ENCODE measurements at places on chromosomes 3 and 15.

GRCh38 chr15:59557581-59557980 is 54.0 kb upstream of the GCNT3 start:
- no peak for DNase-seq

DNA sequence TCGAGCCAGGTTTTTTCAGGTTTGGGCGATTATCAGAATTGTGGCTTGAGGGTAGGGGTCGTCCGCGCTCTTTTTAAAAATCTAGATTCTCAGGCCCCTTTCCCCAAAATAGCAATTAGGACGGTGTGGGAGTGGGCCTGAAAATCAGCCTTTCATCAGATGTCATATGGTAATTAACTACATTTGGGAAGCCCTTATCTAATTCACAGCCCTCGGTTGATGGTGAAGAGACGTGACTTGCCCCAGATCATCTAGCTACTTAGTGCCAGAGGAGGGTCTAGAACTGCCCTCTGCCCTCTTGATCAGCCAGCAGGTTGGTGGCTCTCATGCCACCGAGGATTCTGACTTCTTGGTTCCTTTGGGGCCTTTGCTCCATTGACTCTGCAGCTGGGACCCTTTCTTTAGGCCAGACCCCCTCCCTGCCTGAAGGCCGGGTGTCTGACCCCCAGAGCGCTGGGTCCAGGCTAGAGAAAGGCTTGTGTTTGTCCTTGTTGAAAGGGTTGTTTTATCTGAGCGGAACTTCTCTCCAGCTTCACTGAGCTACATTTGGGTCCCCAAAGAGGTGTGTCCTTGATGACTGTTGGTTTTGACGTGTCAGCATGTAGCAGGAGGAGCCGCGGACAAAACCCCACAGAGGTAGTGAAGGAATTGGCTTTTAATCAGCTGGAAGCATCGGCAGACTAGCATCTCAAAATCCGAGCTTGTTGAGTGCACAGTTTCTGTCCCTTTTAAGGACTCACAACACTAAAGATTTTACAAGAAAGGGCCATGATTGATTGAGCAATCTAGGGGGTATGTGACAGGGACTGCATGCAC is 857 bp downstream of the AEN start:
- DNase-seq, result no peak

DNA sequence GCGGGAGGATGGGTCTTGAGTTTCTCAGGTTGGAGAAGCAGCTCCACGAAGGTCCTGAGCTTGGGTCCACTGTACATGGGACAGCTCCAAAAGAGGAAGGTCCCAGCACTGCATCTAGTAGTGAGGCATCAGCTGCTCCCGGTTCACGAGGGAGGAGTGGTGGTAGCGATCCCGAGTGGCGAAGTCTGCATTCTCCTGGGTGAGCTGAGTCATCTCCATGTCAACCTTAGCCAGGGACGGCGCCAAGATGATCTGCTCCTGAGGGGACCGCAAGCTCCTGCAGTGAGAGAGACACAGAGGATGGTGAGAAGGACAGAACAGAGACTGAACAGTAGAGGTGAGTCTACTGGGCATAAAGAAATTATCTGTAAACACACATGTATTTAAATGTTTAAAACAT is 28.0 kb upstream of the HEG1 start:
- DNase-seq, result no peak

DNA sequence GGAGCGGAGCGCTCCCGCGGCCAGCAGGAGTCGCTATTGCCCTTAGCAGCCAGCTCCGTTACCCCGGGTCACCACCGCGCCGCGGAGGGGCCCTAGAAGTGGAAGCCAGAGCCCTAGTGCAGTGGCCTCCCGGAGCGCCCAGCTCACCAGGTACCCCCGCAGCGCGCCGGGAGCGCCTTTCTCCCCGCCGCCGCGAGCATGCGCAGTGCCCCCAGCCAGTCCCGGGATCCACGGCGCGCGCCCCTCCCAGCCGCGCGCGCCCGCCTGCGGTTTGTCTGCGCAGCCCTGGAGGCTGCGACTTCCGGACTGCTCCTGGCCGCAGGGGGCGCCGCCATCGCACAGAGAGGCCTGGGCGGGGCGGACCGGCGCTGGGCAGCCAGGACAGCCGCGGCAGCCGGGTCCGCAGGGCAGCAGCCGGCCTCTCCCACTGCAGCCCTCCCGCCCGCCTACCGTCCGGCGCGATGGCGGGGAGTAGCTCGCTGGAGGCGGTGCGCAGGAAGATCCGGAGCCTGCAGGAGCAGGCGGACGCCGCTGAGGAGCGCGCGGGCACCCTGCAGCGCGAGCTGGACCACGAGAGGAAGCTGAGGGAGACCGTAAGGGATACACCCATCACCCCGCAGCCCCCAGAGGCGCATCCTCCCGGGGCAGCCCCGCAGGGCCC is 5.7 kb downstream of the TPM1 start:
- DNase-seq, result peak; percentile 76

- no peak for DNase-seq
Observed at GRCh38 chr3:139308560-139308959, 35.3 kb upstream of the MRPS22 start.

GRCh38 chr15:57667171-57667849 is 39.2 kb upstream of the POLR2M start:
- no peak for DNase-seq

- no peak for DNase-seq
Observed at GRCh38 chr3:101813817-101814440, 34.9 kb downstream of the NXPE3 start.

DNA sequence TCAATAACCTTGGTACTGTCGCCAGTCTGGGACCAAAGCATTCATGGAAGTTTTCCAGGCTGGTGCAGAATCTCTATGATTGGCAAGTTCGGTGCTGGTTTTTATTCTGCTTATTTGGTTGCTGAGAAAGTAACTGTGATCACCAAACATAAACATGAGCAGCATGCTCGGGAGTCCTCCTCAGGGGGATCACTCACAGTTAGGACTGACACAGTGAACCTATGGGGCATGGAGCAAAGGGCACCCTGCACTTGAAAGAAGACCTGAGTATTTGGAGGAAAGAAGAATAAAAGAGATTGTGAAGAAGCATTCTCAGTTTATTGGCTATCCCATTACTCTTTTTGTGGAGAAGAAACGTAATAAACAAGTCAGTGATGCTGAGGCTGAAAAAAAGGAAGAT is 19.1 kb upstream of the EIF2B5 start:
- no peak for DNase-seq
